ENCODE measurements at places on chromosomes 6 and 20.

DNA sequence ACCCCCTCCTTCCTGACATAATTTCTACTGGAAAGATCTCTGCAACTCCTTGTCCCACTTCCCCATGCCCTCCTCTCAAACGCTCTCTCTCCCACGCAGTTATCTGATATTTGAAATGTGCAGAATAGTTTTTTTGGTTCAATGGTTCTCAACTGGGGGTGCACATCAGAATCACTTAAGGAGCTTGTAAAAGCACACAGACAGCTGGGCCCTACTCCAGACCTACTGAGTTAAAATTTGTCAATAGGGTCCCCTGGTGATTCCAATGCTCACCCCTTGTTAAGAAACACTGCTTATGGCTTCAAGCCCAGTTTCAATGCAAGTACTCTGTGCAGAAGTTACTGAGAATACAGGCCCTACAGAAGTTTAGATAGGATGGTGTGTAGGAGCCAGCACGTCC lies 45.2 kb upstream of the KCNK16 start:
- no peak for DNase-seq

GRCh38 chr20:57394121-57395082 lies 3.2 kb downstream of the RBM38 start:
- no peak for DNase-seq

DNA sequence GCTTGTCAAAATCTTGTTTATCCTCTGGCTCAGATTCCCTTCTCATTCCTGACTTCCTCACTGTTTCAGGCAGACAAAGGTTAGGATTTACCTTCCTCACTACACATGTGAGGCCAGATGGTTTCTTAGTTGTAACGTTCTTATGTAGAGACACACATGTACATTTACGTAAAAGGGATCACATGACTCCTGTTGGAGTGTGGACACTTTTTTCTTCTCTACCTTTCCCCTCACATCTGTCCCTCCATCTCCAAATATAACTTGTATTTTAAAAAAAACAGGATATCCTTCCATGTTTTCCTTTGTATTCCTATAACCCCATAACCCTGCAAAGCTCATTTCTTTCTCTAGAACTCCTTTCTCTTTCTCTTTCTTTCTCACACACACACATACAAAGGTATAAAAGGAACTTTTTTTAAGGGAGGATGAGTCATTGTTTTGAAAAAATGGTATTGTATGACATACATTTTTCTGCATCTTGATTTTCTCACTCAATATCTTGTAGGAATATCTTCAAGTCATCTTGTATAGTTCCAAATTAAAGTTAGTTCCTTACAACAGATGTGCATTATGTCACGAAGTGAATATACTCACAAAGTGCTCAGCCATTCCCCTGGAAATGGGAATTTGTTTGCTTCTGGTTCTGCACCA lies 78.2 kb upstream of the SULF2 start:
- no peak for DNase-seq

GRCh38 chr6:73455865-73456629 lies 4.0 kb upstream of the CGAS start:
- no peak for DNase-seq

DNA sequence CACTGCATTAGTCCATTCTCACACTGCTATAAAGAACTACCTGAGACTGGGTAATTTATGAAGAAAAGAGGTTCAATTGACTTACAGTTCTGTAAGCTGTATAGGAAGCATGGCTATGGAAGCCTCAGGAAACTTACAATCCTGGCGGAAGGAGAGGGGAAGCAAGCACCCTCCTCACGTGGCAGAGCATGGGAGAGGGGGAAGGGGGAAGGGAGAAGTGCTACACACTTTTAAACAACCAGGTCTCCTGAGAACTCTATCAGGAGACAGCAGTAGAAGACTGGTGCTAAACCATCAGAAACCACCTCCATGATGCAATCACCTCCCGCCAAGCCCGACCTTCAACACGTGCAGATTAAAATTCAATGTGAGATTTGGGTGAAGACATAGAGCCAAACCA lies 494.0 kb downstream of the GRIK2 start:
- no peak for DNase-seq

DNA sequence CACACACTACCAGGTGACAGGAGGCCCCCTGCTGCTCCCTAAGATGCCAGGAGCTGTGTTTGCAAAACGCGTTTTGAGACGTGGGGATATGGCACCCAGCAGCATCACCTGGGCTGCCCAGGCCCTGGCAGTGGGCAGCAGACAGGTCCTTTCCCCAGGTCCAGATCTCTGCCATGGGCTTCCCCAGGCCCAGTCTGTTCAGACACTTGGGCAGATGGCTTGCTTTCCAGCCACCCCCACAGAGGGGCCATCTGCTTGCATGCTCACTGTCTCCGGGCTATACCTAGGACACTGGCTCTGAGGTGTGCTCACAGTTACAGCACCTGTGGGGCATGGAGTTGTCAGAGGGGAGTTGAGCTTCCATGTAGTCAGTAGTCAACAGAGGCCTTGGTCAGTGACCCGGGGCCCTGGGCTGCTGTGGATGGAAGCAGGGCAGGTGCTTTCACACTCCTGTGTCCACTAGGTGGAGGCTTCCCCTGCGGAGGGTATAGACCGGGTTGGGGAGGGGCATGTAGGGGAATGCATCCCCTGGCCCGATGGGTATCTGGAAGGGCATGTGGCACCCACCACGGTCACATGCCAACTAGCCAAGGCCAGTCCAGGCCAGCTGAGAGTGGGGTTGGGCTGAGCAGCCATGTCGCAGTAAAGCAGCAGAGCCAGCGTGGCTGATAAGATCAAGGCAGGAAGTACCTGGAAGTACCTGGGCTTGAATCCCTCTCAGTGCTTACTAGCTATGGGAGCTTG lies 185.4 kb upstream of the SLC24A3 start:
- no peak for DNase-seq

DNA sequence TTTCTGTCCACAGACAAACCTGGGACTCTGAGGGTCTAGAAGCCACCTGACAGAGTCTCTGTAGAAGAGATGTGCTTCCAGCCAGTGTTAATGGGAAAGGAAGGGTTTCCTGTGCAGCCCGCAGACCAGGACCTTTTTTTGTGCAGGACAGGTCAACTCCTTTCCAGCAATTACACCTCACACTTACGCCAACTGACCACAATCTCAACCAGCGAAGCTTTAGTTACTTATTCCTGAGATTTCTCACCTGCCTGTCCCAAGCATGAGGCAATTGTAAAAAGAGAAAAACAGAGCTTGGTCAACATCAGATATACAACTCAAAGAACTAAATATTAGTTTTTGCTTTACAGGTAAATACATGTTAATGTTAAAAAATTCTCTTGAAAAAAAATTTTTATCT lies 393.8 kb upstream of the ID4 start:
- DNase-seq: no peak

DNA sequence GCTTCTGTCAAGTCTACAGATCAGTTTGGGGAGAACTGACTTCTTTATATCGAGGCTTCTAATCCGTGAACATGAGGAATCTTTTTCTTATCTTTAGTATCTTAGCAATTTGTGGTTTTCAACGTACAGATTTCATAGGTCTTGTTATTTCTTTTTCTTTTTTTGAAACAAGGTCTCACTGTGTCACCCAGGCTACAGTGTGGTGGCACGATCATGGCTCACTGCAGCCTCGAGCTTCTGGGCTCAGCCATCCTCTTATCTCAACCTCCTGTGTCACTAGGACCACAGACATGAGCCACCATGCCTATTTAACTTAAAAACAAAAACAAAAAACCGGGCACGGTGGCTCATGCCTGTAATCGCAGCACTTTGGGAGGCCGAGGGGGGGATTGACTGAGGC lies 29.3 kb downstream of the DNAJC5 start:
- no peak for DNase-seq

GRCh38 chr20:3758566-3758965 lies 9.0 kb downstream of the ADISSP start:
- DNase-seq: no peak

- DNase-seq: no peak
These were observed 106.2 kb downstream of the ARHGAP18 start for GRCh38 chr6:129603741-129604140.

DNA sequence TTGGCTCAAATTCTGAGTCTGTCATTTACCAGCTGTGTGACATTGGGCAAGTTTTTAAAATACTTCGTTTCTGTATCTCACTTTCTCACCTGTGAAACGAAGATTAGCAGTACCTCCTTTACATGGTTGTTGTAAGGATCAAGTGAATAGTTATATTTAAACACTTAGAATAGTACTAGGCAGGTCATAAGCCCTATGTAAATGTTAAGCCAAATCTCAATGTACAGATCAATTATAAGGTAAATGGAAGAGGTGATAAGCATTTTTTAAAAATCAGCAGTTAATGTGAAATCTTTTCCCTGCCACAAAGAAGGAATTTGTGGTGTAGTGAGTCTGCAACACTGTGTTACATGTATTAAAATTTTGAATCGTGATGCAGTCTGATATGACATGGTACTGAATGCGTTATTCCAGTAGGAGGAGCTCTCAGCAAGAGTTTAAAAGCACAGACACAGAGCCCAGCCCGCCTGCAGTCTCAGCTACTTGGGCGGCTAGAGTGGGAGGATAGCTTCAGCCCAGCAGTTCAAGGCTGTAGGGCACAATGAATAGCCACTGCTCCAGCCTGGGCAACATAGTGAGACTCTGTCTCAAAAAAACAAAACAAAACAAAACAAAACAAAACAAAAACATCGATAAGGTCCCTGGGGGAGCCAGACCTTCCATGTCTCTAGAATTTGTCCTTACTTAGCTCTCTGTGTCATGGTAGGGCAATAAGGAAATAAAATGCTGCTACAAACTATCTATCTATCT lies 46.0 kb downstream of the GTF2H5 start:
- DNase-seq: no peak

GRCh38 chr6:100553243-100553642 lies 88.5 kb upstream of the SIM1 start:
- peak; percentile 82 for DNase-seq

DNA sequence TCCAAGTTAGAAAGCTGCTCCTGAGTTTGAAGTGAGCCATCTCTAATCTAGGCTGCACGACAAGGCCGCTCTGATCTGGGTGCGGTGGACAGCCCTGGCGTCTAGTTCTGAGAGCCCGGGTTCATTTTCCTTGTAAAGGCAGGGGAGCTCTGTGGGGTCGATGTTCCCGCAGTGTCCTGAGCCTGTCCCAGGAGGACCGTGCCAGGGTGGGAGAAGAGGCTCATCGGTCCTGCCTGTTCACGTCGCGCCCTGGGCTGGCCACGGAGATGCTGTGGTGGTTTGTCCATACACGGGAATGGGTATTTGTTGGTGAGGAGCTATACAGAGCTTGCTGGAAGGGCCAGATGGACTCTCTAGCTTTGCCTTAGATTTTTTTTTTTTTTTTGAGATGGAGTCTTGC lies 27.0 kb downstream of the PSMG4 start:
- DNase-seq: no peak

DNA sequence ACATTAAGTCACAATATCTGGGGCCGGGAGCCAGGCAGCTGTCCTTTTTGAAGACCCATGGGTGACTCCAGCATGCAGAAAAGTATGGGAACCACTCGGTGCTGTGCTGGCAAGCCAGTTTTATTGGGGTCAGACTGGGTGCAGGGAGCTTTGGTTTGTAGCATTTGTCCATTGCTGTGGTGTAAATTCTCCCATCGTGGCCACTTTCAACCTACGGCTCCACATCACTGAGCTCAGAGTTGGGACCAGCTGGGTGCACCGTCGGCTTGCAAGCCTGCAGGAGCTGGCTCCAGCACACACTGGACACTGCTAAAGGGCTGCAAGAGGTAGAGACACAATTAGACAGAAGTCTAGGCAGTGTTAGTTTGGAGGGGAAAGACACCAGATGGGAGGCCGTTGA lies 66.9 kb downstream of the SYNJ2 start:
- no peak for DNase-seq

GRCh38 chr20:10561302-10561701 lies 112.5 kb downstream of the JAG1 start:
- no peak for DNase-seq

DNA sequence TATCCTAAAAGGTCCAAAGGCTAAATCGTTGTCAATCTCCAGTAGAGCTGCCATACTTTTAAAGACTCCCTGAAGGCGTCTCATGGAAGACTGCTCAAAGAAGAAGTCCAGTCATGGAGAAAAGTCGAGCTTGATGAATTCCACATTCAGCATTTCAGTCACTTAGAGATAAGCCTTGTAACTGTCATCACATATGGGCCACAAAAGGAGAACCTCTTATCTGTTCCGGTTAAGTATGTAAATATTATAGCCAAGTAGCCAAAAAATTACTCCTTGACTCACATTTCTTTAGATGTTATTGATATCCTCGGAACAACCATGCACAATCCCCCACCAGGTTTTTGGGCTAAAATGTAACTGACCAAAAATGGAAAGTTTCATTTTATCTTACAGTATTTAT lies 9.8 kb upstream of the CNKSR3 start:
- DNase-seq: no peak

GRCh38 chr6:152277826-152278329 lies 359.3 kb downstream of the SYNE1 start:
- no peak for DNase-seq

- no peak for DNase-seq
These were observed 180.5 kb downstream of the OGFRL1 start for GRCh38 chr6:71468841-71469700.

- DNase-seq: no peak
These were observed 159.8 kb upstream of the HCRTR2 start for GRCh38 chr6:55014321-55015088.

GRCh38 chr6:168960551-168961263 lies 292.9 kb downstream of the THBS2 start:
- DNase-seq: no peak

DNA sequence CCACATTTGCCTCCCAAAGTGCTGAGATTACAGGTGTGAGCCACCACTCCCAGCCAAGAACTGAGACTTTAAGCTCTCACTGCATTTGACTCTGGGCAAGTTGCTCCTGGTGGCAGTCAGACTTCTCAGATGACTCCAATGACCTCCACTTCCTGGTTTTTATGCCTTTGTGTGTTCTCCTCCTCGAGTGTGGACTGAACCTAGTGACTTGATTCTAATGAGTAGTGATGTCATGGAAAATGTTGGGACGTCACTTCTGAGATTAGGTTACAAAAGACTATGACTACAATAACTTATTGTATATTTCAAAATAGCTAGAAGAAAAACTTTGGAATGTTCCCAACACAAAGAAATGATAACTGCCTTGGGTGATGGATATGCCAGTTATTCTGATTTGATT lies 12.0 kb downstream of the SPINT3 start:
- no peak for DNase-seq

DNA sequence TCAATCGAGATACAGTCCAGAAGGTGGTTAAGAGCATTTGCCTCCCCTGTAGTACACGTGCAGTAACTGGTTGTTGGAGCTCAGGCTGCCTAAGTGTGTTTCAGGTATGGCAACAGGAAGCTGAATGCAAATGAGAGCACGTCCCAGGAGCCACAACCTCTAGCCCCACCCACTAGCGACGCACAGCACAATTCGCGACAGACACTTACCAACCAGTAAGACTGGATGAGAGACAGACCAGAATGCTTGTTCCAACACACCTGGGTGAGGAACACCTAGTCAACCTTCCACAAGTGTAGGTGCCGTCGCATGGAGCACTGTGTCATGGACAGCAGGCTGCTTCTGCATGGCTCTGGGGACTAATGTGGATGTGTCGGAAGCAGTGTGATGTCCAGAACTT lies 7.2 kb upstream of the SERPINB1 start:
- no peak for DNase-seq
